ENCODE measurements at places on chromosomes 13 and 19.

DNA sequence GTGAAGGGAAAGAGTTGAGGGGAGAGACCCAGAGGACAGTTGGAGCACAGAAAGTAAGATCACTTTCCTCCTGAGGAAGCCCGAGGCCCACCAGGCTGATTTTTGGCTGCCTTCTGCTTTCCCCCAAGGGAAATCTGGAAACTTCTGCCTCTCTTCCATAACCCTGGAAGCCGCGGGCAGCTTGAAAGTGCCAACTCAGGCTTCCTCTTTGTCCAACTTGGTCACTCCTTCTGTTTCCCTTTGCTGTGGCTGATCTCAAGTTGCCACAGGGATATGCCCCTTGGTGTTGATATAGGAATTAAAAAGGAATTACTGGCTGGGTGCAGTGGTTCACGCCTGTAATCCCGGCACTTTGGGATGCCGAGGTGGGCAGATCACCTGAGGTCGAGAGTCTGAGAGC is 5.7 kb upstream of the CD70 start:
- DNase-seq: no peak

DNA sequence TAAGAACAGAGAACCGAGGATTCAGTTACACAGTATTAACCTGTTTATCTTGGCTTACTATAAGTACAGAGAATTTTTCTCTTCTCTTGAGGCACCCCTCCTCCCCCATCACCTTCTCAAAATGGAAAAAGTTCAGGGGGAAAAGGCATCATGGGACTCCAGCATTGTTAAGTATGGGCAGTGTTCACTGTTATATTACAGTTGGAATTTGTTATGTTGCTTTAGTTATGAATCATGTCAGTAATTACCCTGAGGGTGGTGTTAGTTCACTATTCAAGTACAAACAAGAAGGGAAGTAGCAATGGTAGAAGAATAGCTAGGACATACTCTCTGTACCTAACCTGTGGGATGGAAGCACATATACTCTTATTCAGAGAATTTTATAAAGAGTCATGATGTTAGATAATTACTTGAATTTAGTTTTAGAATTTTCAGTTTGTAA is 12.0 kb downstream of the LPAR6 start:
- no peak for DNase-seq

GRCh38 chr13:76383676-76384461 is 502.3 kb downstream of the KCTD12 start:
- DNase-seq: no peak

DNA sequence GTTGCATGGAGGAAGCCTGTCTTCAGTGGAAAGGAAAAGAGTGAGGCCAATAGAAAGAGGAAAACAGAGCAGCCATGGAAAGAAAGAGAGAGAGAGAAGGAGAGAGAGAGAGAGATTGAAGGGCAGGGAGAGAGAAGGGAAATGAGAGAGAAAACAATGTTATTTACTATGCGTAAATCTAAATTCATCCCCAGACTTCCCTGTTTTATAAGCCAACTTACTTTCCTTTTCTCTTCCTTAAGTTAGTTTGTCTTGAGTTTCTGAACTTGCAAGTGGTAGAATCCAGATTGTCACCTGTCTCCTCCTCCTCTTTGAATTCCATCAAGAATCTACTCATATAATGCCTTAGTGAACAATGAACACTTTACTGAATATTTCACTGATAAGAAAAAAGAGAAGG is 16.8 kb upstream of the RCBTB2 start:
- DNase-seq: no peak

Measured in stimulated activated CD8-positive, alpha-beta memory T cell treated with anti-CD3 and anti-CD28 coated beads, Interleukin-15, amount 100 ng/mL, for 1 hour (primary cell).